ACHN (cell line): ENCODE measurements at places on chromosomes 12 and 14.

DNA sequence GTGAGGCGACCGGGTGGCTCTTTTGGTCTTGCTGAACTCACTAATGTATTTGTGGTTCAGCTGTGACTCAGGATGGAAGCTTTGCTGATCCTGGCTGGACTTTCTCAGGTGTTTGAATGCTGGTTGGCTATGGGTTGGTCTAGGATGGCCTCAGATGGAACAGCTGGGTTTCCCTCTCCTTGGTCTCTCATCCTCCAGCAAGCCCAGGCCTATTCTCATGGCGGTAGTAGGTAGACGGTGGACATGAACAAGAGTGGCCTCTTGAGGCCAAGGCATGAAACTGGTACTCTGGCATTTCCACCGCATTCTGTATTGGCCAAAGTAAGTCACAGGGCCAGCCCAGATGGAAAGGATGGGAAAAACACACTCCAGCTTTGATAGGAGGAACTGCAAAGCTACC is 11.8 kb upstream of the POLR3B start:
- DNase-seq, result peak; percentile 70

GRCh38 chr14:21255385-21256101 is 13.7 kb downstream of the HNRNPC start:
- no peak for DNase-seq

DNA sequence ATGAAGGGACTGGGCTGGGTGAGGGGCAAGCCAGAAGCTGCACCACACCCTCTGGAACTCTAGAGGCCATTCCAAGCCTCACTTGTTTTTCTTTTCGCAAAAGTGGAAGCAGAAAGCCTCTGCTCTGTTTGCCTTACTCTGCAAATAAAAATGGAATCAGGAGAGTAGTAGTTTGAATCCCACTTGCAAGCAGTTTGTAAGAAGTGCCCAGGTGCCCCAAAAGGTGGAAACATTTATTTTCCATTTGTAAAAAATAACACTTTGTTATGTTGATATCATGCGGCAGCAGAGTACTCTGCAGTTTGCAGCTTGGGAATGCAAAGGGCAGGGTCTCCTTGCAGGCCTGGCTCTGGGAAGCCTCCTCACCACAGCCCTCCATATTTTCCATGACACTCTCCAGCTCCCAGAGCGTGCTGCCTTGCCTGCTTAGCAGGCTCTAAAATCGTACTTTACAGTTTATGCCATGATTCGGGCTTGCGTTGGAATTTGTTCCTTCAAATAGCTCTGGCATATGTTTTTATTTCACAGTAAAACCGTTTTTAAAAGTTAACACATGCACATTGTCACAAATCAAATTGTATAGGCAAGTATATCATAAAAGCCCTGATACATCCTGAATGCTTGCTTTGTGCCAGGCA is 20.0 kb downstream of the TUNAR start:
- no peak for DNase-seq

- no peak for DNase-seq
Measured at GRCh38 chr14:91918186-91918883, 29.2 kb downstream of the FBLN5 start.

DNA sequence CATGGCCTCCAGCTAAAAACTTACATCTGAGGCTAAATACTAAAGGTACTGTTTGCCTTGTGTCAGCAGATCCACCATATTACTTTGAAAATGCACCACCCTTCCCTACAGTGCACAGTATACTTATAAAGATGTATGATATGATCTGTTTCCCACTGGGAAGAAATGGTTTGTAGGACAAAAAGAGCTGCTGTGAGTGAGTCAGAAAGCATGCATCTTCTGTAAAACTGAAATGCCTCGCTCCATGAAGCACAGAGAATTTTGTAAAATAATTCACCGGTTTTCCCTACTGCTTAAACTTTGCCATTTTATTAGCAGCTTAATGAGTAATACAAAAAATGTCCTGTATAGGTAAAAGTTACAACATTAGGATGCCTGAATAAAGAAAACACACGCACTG is 68.8 kb downstream of the MDGA2 start:
- DNase-seq, result peak; percentile 82

DNA sequence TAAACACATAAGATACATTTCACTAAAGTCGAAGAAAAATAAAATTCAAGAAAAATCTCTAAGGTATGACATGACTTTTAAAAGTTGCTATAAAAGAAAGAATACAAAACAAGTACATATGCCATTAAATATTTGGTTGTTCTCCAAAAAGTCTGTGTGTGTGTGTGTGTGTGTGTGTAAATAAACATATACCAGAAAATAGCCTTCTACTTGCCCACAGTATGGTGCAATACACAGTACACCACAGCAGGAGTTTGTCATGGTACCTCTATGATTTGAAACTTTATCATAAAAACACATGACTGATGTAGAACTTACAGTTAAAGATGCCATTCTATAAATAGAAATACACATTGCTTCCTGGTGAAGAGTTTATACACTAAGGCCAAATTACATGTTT is 692.7 kb upstream of the MGAT4C start:
- DNase-seq, result no peak

DNA sequence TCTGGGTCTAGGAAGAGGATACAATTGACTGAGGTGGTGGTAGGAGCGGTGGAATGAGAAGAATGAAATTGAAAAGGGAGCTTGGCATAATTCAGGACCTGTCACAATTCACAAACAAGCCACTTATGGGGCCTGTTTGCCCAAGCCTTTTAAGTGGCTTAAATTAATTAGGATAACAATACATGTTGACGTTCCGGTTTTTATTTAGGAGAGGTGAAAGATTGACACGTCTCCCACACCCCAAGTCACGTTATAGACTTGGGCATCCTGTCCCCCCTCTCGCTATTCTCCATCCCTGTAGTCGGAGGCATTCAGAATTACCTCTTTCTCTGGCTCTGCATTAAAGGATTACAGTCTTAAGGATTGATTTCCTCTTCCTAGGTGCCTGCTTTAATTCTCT is 954 bp upstream of the CALCOCO1 start:
- no peak for DNase-seq

DNA sequence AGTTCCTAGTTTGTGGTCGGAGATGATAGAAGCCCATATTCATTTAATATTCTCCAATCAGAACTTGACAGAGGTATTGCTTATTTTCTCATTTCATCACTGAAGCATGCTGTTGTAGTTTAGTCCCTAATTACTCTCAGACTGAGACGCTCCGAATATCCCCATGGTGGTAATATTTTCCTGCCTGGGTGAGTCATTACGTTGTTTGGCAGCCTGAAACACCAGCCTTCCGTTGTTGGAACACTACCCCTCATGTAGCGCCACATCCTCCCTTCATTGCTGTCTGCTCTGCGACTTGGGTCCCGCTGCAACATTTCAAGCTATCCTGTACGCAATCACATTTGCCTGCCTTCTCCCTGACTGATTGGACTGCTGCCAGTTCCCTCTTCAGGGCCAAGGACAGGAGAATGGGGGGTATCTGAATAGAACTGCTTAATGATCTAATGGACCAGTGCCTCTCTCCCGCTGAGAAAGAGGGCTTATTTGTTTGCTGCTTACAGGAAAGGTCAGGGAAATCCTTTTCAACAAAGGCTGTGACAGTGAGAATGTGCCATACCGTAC is 369.1 kb downstream of the NPAS3 start:
- DNase-seq, result no peak

GRCh38 chr14:104542871-104543830 is 36.4 kb upstream of the C14orf180 start:
- DNase-seq, result no peak

- no peak for DNase-seq
Measured at GRCh38 chr14:45721472-45721871, 468.5 kb upstream of the MIS18BP1 start.

GRCh38 chr12:100984796-100985195 is 190.2 kb downstream of the ANO4 start:
- DNase-seq, result no peak

DNA sequence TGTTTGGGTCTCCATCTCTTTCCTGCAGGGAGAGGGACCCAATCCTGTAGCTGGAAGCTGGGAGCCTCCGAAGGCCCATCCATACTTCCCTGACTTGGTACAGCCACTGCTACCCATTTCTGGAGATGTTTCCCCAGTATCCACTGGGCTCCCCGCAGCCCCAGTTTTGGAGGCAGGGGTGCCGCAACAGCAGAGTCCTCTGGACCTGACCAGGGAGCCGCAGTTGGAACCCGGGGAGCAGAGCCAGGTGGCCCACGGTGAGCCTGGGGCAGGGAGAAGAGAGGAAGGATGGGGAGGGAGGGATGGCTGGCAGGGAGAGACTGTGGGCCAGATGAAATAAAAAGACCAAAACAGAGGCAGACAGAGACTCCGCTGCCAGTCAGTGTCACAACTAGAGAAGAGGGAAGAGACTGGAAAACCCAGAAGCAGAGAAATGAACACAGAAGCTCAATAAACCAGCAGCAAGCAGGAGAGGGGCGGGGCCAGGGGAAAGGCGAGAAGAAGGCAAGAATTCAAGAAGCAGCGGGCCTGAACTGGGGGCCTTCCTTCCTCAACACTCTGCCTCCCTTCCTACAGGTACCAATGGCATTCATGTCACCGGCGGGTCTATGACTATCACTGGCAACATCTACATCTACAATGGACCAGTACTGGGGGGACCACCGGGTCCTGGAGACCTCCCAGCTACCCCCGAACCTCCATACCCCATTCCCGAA is 6.3 kb downstream of the LTBR start:
- DNase-seq, result no peak

GRCh38 chr12:76495556-76495955 is 64.0 kb downstream of the OSBPL8 start:
- DNase-seq, result no peak

GRCh38 chr14:76957224-76957891 is 71.2 kb downstream of the IRF2BPL start:
- no peak for DNase-seq

DNA sequence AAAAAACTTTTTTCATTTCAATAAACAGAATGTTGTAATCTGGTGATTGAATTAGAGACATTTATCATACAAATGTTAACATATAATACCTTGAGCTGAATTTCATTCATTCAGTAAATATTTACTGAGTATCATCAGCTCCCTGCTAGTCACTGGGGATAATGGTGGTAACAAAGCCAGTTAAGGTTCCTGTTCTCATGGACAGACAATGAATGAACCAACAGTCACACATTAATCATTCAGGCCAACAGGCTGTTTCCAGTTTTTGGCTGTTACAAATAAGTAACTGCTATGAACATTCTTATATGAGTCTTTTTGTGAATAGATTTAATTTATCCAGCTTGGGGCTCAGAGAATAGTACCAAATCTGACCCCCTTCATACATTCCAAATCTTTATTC is 13.5 kb downstream of the EXD2 start:
- no peak for DNase-seq
